AG08395 (cell line): ENCODE measurements at places on chromosomes 1 and 21.

GRCh38 chr1:201511396-201511940 is 4.5 kb upstream of the CSRP1 start:
- DNase-seq = no peak

- DNase-seq = no peak
Measured at GRCh38 chr1:59188413-59189213, 108.3 kb upstream of the FGGY start.

DNA sequence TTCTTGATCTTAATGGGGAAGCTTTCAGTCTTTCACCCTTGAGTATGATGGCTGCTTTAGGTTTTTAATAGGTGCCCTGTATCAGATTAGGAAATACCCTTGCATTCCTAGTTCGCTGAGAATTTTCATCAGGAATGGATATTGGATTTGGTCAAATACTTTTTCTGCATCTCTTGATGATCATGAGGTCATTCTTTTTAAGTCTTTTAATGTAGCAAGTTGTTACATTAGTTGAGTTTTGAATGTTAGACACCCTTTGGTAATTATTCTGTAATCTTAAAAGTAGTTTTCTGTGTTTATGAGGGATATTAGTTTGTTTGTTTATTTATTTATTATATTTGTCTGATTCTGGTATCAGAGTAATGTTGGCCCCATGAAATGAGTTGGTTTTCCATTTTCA is 22.5 kb downstream of the MAN1A2 start:
- DNase-seq = no peak

DNA sequence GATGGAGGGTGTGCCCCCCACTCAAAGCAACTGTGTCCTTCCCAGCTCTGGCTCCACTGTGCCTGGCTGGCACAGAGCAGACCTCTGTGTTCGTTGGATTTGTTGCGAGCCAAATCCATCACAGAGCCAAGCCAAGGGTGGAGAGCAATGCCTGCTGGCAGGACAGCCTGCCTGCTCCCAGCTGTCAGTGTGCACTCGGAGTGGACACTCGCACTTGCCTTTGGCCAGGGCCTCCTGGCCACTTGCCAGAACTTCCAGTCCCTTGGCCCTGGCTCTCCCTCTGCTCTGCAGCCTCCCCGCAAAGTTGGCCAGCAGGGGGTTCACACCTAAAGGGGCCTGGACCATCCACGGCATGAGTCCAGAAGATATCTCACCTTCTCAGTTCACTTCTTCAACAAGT is 16.4 kb downstream of the HEYL start:
- DNase-seq = no peak

- DNase-seq = no peak
Measured at GRCh38 chr1:217141711-217142110, 418.5 kb upstream of the ESRRG start.

- no peak for DNase-seq
Measured at GRCh38 chr21:41115851-41116250, 52.1 kb upstream of the BACE2 start.

- no peak for DNase-seq
Measured at GRCh38 chr1:113874012-113874879, 2.7 kb upstream of the PTPN22 start.

DNA sequence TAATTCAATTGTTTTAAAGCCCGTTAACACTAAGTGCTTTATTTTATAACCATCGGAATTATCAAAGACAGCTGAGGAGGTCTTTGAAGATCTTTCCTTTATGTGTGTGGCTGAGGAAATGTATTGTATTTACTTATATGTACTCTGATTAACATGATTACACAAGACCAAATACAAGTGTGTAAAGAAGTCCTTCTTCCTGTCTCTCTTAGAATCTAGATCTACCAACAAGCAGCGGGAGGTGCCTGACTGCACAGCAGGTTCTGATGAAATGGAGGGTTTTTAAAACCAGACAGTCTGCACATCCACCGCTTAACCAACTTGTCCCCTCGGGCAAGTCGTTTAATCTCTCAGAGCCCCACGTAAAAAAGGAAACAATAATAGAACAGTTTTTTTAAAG is 240.5 kb upstream of the MAP1LC3C start:
- no peak for DNase-seq
